ENCODE measurements at places on chromosomes 2 and 18.
A peak's percentile ranks its signal among the peaks of the same experiment; 100 is the strongest.

- peak; percentile 59 for DNase-seq
These were observed 267.9 kb upstream of the TNP1 start for GRCh38 chr2:217127744-217128143.

DNA sequence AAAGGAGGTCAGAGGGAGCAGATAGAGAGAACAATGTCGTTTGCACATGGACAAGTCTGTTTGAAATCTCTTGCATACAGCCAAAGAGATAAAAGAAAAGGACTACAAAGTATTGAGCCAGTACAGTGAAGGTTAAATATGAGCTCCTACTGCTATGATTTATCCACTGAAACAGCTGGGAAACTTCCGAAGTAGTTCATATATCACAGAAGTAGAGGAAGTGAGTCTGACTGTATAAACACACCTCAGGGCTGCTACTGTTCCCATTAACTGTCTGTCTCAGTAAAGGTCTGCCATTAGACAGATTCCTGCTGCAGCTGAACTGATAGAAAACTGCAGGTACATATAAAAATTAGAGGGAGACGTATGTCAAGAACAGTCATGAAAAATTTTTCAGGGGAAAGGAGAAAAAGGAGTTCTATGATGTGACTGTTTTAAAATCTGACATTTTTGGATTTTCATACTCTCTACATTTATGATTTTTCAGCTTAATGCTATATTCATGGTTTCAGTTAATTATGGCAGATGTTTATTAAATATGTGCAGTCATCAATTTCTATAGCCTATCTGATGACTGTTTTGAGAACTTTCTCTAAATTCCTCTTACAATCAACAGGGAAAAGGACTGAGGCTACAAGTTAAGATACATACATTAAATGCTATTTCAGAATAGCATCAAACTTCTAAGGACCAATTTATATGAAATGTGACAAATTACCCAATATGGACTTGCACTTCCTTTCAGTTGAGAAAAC is 364.7 kb downstream of the ERBB4 start:
- DNase-seq = peak; percentile 4

- DNase-seq = no peak
These were observed 152.0 kb downstream of the EVA1A start for GRCh38 chr2:75408771-75409170.

GRCh38 chr18:37847544-37847943 is 281.9 kb upstream of the CELF4 start:
- DNase-seq = no peak

GRCh38 chr2:86562922-86563649 is at the start of gene CHMP3:
CHMP3 (minus strand) TSS chr2:86563443; CDS start chr2:86563348, 95 bp downstream.
- peak; percentile 98 for DNase-seq

DNA sequence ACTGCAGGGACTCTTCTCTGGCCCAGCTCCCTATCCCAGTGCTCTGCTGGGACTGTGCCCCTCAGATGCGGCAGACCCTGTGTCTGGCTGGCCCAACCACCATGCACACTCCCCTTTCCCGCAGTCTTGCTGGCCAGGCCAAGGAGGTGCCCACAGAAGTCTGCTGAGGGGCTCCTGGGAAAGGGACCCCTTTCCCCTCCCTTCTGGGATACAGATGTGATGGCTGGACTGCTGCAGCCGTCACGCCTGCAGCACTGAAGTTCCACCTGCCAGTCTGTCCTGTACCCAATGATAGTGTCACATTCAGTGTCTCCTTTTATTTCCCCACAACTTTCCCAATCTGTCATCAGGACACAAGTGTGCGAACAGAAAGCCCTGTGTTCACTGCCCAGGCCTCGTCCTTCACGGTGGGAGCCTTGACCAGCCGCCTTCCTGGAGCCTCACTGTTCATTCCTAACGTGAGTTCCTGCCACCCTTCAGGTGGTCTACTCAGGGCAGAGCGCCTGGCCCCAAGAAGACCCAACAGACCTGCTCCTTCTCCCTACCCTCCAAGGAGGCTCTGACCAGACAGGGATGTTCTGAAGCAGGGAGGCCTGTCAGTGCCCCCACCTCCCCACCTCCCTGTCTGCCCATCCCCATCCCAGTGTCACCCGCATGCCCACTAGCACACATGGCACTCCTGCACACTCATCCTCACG is 47.1 kb downstream of the ANKMY1 start:
- no peak for DNase-seq

- no peak for DNase-seq
These were observed 165.6 kb downstream of the TMEFF2 start for GRCh38 chr2:192029089-192029488.

DNA sequence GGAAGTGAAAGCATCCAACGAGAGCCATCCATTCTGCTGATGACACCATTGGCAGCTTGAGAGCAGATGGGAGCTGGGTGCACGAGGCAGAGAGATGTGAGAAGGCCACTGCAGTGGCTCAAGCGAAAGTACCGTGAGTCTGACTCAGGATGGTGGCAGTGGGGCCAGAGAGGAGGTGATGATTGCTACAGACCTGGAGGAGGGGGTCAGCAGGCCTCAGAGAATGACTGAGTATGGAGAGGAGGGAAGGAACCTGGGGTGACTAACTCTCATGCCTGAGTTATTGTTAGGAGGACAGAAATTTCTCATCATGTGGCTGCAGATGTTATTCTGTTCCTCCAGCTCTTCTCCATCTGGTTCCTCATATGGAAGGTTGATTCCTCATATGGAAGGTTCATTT is 8.8 kb upstream of the ZBTB7C start:
- DNase-seq = no peak

Data from fibroblast of upper back skin (primary cell).